Liver (tissue), 10 donors: ENCODE measurements at places on chromosomes 2 and 18. TPM values are rescaled to one million over a fixed set of nuclear protein-coding genes. Genes with fewer than 3 reads are reported as not detected.

DNA sequence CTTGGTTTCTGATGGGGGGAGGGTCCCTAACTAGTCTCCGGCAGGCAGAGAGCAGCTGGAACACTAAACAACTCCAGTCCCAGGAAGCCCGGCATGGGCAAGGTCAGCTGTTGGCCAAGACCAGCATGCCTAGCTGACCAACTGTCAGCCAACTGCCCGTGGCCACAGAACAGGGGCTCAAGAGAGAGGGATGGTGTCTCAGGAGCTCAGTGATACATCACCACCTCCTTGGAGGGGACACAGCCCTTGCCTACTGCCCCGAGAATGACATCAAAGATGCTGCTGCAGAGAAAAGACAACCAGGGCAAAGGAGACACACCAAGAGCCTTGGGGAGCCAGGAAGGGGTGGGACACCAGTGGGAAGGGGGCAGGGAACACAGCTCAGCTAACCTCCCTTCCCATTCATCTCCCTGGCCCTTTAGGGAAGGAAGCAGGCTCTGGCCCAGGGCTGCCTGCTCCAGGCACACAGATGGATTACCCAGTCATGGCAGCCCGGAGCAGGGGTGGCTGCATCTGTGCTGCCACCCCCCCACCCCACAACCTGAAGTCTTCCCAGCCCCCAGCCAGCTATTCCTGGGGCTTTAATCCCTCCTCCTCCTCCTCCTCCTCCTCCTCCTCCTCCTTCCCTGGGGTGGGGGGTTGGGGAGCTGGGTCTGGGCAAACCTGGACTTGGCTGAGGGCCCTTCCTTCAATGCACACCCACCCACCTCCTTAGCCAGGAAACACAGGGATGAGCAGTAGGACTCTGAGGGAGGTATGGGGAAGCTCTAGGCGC lies 1.9 kb downstream of the BIN1 start:
- DNase-seq = no peak

TUBA4B gene
- not detected for total RNA-seq

TRIM43 gene
- not detected for total RNA-seq

CRACDL gene
- 0.42 TPM for total RNA-seq

CLASP1 gene
- total RNA-seq = 50.0 TPM

TTR gene
- 295 TPM for total RNA-seq
